ENCODE measurements at places on chromosomes 16 and 17.

- DNase-seq, result peak; percentile 55
Observed at GRCh38 chr16:4019371-4019791, 96.9 kb downstream of the ADCY9 start.

DNA sequence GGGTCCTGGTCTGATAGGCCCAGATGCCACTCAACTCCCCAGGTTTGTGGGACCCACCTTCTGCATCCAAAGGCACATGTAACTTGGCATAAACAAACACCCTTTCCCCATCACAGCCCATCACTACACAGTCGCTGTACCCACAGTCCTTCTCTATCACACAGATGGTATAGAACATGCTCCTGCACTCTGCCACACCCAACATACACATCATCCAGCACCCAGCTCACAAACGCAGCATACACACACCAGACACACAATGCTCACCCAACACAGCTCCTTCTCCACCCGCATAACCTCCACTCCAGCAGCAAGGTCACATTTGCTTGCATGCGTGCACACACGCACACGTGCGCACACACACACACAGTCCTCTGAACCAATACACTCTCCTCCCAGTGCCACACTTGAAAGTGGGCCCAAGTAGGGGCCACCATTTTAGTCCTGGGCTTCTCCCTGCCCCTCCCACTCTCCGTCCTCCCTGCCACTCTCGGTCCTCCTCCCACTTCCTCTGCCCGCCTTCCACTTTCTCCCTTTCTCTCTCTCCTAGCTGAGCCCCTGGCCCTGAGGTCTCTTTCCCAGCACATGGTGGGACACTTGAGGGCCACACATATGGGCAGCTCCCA, 8.5 kb upstream of the TMEM92 start:
- DNase-seq, result no peak

DNA sequence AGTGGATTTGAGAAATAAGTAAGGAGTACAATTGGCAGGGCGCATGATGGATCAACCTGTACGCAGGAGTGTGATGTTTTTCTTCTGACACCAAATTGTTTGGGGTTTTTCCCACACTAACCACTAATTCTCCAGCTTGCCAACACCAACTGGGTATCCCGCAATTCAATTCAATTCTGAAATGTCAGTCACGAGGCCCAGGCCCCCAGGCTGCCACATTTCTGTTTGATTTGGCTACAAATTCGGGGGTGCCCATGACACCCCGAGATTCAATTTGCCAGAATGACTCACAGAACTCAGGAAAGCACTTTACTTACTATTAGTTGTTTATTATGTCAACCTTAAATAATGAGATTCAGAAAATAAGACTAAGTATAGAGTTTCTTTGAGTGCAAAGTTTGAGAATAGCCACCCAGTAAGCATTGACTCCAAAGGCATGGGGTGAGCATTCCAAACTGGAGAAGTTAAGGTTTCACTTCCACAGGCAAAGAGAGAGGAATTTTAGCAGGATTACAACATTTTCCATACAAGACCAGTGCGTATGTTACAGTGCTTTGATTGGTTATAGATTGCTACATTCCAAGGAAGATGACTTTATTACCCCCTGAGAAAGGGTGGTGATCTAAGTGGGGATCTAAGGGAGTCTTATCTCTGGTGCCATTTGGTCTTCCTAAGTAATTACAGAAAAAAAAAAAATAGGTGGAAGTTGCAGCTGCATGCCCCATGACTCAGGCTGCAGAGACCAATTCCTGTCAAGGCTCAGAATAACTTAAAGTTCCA, 11.5 kb downstream of the SLC46A1 start:
- DNase-seq, result peak; percentile 55

GRCh38 chr16:22642416-22643088, 131.9 kb downstream of the NPIPB5 start:
- DNase-seq, result no peak

DNA sequence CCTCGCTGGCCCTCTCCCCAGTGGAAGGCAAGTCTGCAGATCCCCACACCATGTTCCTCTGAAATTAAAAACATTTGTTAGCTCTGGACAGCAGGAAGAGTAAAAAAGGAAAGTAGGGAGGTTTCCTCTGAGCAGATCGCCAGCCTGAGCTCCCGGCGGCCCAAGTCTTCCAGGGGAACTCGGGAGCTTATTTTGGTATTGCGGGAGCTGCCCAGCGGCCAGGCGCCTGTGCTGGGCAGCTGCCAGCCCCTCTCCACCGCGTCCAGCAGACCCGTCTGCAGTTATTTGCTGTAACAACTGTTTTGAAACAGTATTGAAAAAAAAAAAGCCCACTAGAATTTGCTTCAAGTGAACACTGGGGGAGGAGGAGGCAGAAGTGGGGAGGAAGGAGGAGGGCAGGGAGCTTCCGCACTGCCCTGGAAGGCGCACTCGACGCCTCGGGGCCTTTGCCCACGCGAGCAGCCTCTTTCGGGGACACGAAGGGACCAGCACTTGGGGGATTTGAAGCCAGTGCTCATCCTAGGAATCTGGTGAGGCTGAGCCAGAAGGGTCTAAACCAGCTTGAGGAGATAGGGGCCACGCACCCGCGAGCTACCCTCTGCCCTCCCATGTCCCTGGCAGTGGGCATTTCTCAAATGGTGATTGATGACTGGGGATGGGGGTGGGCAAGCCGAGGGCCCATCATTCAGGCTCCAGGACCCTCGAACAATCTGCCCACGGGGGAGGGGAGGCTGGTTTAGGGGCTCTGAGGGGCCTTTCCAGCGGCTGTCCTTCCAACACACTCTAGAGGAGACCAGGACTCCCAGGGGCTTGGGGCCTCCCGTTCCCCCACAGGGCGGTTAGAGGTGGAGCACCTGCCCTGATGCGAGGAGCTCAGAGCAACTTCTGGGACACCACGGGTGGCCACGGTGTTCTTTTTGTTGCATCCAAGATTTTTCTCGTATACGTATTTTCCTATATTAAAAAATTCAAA, 3.0 kb upstream of the BAHCC1 start:
- DNase-seq, result peak; percentile 69

DNA sequence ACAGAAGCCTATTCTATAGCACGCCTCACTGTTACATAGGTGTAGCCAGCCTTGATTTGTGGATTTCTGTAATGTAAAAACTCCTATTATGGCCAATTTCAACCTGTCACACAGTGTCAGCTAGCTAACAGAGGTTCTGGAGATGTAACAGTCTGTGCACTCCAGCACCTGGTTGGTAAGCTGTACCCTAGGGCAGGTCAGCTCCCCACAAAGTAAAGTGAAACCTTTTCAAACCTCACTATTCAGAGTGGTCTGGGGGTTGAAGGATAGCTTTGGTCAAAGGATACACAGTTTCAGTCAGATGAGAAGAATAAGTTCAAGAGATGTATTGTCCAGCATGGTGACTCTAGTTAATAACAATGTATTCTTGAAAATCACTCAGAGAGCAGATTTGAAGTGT, 28.5 kb upstream of the TBX2 start:
- DNase-seq, result no peak

DNA sequence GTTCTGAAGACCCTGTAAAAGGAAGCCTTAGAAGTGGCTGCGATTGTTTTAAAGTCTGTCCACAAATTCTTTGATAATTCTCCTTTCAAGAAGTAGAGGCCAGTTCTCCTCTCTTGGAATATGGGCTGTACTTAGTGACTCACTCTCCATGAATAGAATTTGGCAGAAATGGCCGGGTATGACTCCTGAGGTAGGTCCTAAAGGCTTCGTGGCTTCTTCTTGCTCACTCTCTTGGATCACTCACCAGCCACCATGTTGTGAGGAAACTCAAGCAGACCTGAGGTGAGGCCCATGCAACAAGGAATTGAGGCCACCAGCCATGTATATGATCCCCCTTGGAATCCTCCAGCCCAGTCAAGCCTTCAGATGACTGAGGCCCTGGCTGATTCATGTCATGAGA, 75.8 kb downstream of the WWOX start:
- peak; percentile 20 for DNase-seq

GRCh38 chr17:82590881-82591539, 57.2 kb downstream of the WDR45B start:
- DNase-seq, result no peak

GRCh38 chr17:77580531-77581270, 377.8 kb upstream of the TNRC6C start:
- DNase-seq, result no peak

- DNase-seq, result peak; percentile 24
Observed at GRCh38 chr16:14111713-14112538, 40.8 kb downstream of the MRTFB start.

DNA sequence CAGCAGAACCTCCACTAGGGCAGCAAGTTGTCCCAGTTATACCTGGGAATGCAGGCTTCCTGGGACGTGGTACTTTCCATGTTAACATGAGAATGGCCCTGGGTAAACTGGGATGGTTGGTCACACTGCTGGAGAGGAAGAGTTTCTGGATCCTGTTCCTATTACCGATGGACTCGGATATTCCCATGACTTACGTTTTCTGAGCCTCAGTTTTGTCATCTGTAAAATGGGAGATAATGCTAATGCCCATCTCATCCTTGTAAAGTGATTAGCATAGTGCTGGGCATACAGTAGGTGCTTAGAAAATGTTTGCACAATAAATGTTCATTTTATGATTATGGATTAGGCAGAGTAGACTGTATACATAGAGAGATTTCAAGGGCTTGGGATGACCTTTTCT, 280.9 kb upstream of the EEF2KMT start:
- DNase-seq, result no peak

- no peak for DNase-seq
Observed at GRCh38 chr17:17201907-17202306, 4.2 kb downstream of the PLD6 start.

- DNase-seq, result no peak
Observed at GRCh38 chr16:87226926-87227295, 90.3 kb downstream of the C16orf95 start.

DNA sequence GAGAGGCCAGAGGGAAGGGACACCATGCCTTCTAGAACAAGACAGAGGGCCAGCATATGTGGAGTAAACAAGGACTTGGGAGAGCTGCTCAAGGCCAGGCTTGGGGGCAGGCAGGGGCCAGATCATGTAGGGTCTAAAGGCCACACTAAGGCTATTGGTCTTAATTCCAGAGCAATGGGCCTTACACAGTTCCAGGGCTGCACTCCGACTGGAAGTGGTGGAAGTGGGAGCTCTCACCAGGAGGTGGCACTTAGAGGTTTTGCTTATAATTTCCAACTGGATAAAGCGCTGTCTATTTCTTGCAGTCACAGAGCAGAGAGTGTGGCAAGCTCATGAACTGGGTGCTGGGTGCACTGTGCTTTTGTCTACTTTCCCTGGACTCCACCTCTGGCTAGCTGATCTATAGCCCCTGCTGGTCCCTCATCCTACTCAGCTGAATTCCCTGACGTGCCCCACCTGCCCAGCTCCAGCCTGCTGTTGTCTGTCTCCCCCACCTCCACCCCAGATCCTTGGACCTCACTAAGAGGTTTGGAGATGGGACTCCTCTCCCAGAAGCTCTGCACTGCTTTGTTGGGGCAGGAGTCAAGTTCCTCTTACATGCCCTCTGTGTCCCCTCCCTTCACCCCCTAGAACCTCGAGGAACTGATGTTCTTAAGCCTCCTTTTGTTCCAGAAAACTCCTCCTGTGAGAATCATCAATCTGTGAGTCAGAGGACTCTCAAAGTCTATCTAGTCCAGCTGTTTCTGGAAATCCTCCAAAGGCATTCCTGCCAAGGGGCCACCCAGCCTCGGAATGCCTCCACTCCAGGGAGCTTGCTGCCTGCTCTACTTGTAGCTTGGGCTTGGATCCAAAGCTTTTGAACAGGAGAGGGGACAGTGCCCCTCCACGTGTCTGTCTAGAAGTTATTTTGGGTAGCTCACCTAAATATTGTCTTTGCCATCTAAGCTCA, 48.1 kb upstream of the KSR1 start:
- peak; percentile 86 for DNase-seq

DNA sequence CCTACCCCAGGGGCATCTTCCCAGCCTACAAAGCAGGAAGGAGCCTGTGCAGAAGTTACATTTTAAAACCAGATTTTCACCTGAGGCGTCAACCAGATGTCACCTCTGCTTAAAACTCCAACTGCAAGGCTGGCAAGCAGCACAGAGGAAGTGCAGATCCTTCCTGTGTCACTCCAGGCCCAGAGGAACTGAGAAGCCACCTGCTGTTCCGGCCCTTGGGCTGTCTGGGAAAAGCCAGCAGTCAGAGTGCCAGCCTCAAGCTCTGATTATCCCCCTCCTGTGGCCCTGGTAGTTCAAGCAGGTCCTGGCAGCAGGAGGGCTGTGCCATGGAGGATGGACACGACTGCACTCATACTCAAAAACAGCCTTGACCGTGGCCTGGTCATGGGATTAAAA, 10.2 kb downstream of the POLR2C start:
- DNase-seq, result no peak

DNA sequence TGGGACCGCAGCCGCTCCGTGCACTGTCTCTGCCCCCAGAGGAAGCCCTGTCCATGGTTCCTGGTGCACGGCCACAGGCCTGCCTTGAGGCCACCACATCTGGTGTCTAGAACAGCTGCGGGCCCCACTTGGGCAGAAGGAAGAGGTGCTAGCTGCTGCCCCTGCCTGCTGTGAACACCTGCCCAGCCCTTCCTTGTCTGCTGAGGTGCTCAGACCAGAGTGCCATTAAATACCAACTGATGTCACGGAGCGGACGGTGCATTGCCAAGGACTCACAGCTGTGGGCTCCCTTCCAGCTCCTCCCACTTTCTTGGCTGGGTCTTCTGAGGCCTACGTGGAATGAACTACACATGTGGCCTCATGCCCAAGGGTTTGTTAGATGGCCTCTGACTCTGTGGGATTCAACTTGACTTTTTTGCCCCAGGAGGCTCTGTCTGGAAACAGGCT, 146.1 kb downstream of the RAB11FIP4 start:
- peak; percentile 80 for DNase-seq

GRCh38 chr17:930258-930657, 49.3 kb downstream of the NXN start:
- DNase-seq, result no peak

DNA sequence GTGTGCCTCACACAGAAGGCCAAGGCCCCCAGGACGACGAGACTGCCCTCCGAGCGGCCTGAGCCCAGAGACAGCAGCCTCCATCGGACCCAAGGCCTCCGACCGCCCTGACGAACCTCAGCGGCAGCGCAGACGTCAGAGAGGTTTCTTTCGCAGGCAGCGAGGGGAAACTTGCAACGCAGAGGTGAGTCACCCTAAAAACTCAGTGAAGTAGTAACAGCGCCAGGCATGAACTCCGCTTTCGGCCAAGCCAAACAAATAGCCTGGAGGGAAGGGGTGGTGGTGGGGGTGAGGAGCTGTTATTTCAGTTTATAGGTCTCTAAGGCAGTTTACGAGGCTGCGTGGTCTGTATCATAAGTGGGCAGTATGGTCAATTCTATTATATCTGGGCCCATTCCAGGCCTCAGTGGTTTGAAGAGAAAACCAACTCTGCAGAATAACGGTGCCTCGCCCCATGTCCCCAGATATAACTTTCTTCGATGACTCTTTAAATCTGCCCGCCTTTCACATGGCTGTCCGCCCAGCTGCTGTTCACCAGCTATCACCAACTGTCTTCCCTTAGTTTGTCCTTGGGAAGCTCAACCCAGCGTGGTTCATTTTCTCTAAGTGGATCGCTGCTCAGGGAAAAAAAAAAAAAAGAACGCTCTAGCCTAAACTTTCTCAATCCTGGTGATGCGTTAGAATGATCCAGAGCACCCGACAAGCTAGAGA, 43.5 kb upstream of the FOXF1 start:
- DNase-seq, result no peak

GRCh38 chr16:84091460-84091859, 25.3 kb downstream of the MBTPS1 start:
- no peak for DNase-seq

All from GM23248 (cell line).